CD4-positive, alpha-beta T cell (primary cell): ENCODE measurements at places on chromosomes 12 and 14.

DNA sequence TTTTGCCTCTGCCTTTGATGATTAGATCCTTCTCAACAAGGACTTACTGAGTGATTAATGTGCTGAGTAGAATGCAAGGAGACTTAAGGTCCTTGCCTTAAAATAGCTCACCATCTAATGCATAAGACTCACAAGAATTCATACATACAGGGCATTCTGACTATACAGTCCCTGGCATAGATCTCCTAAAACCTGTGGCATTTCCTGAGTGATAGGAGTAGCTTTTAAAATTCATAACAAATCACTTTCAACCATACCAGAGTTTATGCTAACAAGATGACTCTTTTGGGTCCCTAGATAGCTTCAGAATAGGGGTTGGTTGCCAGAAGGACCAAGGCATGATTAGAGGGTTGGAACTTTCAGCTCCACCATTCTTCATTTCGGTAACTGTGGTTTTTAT is 48.8 kb downstream of the STXBP6 start:
- no peak for DNase-seq

- no peak for DNase-seq
Observed at GRCh38 chr14:58027904-58028303, 124.1 kb downstream of the ARMH4 start.

- DNase-seq: no peak
Observed at GRCh38 chr12:27901959-27902358, 70.6 kb downstream of the PTHLH start.

GRCh38 chr12:1838205-1838993 is 18.0 kb downstream of the LRTM2 start:
- no peak for DNase-seq

DNA sequence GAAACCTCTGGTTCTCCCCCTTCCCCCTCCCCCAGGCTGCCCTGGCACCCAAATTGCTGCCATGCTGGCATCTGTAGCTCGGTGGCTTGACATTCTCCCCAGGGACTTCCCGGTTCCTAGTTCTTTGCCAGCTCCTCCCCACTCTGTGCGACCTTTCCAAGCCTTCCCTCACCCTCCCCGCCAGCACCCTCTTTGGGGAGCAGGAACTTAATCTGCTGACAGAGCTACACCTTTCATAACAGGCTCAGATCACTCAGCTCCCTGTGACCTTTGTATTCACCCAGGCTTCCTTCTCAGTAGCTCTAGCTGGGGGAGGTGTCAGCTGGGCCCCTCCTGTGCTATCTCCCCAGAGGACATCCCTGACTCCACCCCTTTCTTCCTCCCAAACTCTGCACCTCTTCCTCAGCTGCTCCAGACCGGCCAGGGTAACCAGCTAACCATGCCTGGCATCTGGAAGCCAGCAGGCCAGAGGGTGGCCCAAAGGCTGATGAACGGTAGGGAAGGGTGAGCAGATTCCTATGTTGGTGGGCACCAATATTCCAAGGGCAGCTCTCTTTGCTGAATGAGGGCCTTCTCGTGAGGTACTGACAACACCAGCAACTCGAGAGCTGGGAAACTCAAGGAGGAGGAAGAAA is 1.8 kb upstream of the COX14 start:
- DNase-seq: no peak

DNA sequence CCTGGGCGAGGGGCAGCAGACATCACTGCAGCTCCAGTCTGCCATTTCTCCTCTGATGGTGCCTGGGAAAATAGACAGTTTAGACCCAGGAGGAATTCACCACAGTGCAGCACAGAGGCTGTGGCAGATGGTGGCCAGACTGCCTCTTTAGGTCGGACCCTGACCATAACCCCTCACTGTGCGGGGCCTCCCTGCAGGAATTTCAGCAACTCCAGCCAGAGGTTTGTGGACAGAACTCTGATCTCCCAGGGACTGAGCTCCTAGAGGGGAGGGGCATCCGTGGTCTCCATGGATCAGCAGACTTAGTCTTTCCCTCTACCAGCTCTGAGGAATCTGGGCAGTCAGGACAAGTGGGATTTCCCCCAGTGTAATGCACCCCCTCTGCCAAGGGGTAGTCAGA is 106.5 kb downstream of the ZC3H14 start:
- no peak for DNase-seq

DNA sequence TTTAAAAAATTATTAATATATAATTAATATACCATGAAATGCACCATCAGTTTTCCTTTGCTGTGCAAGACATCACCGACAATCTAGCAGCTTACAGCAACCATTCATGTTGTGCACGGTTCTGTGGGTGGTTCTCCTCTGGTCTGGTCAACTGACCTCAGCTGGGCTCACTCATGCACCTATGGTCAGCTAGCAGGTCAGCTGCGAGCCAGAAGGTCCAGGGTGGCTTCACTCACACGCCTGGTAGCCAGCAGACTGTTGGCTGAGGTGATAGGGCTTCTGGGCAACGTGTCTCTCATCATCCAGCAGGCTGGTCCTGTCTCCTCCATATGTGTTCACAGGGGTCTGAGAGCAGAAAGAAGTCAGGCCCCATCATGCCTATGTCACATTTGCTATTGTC is 210.4 kb downstream of the KIF26A start:
- no peak for DNase-seq
